Kidney (tissue), 22 donors: ENCODE measurements at places on chromosomes 1 and 21.

GRCh38 chr1:189673217-189673616, 804.4 kb downstream of the BRINP3 start:
- DNase-seq: no peak

- no peak for DNase-seq
Observed at GRCh38 chr1:179632868-179633267, 41.2 kb downstream of the TDRD5 start.

DNA sequence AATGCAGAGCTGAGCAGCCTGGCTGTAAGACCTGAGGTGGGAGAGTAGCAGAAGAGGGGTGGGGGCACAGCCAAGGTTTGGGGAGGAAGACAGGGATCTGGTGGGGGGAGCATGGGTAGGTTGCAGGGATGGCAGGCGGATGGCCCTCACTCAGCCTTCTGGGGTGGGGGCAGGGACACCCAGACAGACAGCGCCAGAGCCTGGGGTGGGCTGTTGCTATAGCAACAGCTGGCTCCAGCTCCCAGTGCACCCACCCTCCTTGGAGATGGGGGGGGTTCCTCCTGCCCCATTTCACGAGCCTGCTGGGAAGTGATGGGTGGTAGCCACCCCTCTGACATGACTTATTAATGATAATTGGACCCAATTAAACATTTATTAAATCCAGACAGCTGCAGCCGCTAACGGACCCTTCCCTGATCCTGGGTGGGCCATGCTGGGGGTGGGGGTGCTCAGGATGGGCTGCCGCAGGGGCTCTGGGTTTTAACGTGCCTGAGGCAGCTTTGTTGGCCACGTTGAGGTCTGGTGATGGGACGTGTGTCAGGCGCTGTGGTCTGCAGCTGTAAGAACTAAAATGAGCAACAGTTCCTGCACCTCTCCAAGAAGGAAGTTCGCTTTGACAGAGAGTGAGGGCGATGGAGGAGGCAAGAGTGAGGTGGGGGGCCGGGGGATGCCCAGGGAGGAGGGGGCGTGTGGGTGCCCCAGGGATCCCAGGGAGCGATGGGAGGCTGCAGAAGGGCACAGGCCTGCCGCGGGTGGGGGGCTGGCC, 19.4 kb downstream of the AGRN start:
- DNase-seq: peak; percentile 8

DNA sequence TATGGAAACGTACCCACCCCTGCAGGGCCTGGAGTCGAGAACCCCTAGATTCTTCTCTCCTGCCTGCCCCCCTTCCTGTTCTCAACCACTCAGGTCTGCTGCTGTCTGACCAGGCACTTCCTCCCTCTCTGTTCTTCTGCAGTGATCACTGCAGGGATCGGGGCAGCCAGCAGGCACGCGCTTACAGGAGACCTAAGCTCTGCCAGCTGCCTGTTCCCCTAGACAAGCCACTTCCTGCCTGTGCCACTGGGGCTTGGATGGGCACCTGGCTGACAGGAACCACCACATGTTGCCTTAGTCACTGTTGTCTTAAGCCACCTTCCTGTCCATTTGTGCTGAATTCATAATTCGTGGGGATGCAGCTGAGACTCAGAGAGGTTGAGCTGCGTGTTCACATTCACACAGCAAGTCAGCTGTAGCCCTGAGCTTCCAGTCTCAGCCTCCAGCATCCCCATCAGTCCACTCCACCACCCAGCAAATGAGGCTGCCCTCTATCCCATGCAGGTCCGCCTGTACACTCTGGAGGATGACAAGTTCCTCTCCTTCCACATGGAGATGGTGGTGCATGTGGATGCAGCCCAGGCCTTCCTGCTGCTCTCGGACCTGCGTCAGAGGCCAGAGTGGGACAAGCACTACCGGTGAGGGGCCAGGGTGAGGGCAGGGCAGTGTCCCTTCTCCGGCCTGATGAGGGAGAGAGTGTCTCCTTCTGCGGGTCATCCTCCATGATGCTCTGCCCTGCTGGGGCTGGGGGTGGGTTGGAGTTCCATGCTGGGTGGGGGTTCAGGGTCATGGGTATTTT, 18.6 kb downstream of the FAM151A start:
- no peak for DNase-seq

DNA sequence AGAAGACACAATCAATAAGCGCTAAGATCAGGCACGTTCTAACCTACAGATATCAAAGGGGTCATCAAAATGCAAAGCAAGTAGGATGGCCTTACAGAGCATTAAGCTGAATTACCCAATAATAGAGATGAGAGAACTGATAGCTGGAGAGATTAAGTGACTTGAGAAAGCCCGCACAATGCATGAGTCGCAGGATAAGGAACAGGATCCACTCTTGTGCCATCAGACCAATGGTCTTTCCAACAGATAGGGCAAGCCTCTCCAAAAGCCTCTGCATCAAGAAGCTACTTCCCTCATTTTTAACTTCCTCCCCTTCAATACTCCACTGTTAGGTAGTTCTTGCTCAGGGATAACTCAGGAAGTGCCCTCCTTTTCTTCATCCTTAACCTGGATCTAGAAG, 2.6 kb downstream of the CHML start:
- DNase-seq: no peak

GRCh38 chr1:100597061-100597741, 59.3 kb downstream of the GPR88 start:
- DNase-seq: peak; percentile 39

GRCh38 chr21:15054089-15054488, 10.7 kb downstream of the NRIP1 start:
- DNase-seq: no peak

DNA sequence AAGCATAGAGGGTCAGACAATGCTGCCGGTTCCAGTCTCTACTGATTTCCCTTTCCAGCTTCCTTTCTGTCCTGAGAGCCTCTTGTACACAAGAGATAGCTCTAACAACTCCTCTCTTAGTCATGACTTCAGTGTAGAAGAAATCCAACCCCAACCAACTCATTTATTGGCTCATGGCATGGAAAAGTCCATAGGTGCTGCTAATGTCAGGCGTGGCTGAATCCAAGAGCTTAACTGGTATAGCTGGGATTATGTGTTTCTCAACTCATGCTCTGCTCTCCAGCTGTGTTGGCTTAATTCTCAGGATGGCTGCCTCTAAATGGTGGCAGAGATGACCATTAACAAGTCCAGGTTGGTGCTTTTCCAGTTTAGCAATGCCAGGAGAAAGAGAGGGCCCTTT, 12.4 kb upstream of the THRAP3 start:
- no peak for DNase-seq

GRCh38 chr1:95991787-95992520, 729.6 kb upstream of the PTBP2 start:
- DNase-seq: no peak

GRCh38 chr1:113917400-113918082, 11.6 kb upstream of the HIPK1 start:
- no peak for DNase-seq

- DNase-seq: peak; percentile 47
Observed at GRCh38 chr1:146049436-146049835, 27.9 kb upstream of the HJV start.

GRCh38 chr1:171595324-171595723, 26.7 kb upstream of the MYOCOS start:
- no peak for DNase-seq

DNA sequence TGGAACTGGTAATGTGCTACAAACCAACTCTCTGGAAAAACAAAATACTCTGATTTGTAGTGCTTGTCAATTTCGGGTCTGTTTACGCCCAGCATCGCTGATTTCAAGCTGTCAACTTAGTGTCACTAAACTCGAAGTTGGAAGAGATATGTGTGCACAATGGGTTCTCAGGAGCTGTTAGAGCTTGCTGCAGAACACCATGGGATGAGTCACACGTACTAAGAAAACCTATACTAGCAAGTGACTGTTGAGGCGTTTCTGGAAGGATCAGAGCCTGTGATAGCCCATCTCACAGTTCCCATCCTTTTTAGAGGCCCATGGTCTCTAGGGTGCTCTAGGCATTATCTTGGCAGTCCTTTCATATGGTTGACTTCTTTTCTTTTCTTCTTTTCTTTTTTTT, 14.3 kb downstream of the GMEB1 start:
- no peak for DNase-seq

DNA sequence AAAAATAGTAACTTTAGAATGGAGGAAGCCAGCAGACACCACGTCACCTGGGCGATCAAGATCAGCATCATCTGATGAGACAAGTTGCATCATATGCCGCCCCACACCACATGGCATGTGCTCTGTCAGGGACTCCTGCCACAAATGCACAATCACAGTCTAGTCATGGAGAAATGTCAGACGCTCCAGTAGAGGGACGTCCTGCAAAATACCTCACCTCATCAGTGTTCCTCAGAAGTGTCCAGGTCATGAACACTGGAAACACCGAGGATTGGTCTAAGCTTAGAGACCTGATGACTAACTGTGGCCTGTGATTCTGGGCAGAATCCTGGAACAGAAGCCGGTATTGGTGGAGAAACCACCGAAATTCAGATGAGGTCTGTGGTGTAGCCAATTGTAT, 14.3 kb downstream of the ADARB1 start:
- no peak for DNase-seq

GRCh38 chr1:62245201-62245600, 50.6 kb downstream of the L1TD1 start:
- no peak for DNase-seq

DNA sequence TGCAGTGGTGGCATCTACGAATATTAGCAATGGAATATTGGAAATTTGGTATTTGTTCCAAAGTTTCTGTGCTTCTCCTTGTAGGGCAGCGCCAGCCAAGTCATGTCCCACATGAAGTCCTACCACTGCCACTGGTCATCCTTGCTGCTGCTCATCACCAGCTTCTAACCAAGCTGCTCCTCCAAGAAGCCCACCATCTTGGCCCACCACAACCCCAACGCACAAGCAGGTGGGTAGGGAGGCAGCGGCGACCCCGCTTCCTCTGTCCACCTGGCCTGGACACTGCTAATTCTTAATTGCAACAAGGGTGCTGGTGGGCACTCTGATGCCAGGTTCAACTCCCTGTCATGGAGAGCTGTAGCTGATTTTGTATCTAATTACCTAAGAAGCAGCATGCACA, 291.2 kb upstream of the LYPLAL1 start:
- DNase-seq: no peak

- no peak for DNase-seq
Observed at GRCh38 chr1:98410082-98410481, 251.4 kb upstream of the SNX7 start.

GRCh38 chr21:42782723-42783242, 96.6 kb downstream of the WDR4 start:
- no peak for DNase-seq

- DNase-seq: no peak
Observed at GRCh38 chr1:26287033-26287711, 7.3 kb downstream of the SH3BGRL3 start.

DNA sequence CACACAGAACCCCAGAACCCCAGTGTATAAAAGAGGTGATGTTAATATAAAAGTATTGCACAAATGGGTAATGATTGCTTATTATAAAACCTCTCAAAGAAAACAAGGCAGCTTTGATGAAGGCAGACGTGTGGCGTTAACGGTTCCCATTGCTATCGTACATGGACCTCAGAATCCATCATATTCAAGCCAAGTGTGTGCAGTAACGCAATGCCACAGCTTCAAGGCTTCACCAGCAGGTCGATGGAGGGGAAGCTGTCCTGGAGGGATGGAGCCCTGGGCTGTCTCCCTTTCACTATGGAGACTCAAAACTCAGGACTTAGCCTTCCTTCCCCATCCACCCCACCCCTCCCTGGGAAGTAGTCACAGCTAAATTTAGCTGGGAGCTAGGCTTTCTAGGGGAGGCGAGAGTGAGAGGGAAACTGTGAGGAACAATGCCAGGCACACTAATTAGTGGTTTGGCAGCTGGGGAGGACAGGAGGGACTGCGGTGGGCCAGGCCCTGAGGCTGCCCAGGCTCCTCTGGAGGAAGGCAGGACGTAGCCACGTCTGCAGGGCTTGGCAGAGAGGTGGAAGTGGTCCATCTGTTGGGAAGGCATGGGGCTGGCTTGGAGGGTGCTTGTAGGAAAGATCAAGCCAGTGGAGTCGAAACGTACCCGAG, 121.2 kb downstream of the HMGB4 start:
- DNase-seq: no peak

DNA sequence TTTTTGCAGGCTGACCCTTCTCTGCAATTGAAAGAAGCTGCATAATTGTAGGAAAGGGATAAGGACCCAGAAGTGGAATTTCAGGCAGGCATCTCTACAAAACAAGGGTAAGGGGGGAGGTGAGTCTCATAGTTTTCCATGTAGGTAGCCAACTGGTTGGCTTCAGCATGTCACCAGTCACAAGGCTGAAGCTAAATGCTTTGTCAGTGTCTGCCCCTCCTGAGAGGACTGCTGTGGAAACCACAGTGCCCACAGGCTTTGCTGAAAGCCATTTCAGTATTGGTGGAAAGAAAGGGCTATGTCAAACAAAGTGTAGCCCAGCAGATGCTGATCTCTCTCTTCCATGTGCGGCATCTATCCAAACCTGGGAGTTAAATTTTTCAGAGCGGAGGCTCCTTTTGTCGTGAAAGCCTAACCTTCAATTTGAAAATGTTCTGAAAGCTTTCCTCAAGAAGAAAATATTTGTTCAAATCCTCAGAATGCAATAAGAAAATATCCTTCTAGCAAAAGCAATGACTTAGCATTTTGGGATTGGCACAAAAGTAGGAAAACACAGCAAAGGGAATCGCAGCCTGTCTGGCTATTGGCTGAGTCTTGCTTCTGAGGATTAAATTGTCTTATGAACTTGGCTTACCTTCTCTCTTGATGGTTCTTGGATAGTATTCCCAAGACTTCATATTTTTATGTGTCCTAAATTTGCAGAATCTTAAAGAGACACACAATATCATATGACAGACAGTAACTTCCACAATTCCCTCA, 591.7 kb downstream of the PLPP3 start:
- DNase-seq: no peak

GRCh38 chr1:34500451-34500850, 254.4 kb upstream of the GJB5 start:
- DNase-seq: peak; percentile 80

DNA sequence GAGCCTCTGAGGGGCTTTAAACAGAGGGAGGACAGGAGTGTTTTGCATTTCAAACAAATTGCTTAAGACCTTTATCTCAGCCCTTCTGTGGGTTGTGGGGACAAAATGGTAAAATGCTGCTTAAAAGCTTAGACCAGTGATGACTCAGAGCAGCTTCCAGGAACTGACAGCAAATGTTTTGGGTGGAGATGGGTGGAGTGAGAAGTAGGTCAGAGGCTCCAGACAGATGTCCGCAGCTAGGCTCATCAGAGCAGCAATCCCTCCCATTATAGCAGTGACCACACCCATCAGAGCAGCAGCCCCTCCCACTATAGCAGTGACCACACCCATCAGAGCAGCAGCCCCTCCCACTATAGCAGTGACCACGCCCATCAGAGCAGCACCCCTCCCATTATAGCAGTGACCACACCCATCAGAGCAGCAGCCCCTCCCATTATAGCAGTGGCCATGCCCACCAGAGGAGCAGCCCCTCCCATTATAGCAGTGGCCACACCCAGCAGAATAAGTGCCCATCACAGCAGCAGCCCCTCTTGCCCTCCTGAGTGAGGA, 532.2 kb downstream of the MATN1 start:
- no peak for DNase-seq

- DNase-seq: no peak
Observed at GRCh38 chr21:14486869-14487268, 59.2 kb downstream of the SAMSN1 start.
